ENCODE measurements at places on chromosomes 13 and 19. TPM values are rescaled to one million over a fixed set of nuclear protein-coding genes. Genes with fewer than 3 reads are reported as not detected.
A peak's percentile ranks its signal among the peaks of the same experiment; 100 is the strongest.

GRCh38 chr19:50721441-50722137 lies 1.6 kb upstream of the CLEC11A start:
- no peak overlapping the region for H3K4me3 ChIP-seq
- no peak for DNase-seq
- peaks cover 18% of the 10 kb centered on the region for H3K4me1 ChIP-seq
- H3K27ac ChIP-seq = no peak overlapping the region

- H3K27me3 ChIP-seq = peaks cover 14% of the 10 kb centered on the region
- no peak overlapping the region for H3K4me3 ChIP-seq
- no peak for DNase-seq
- no peak overlapping the region for H3K27ac ChIP-seq
These were observed 110.9 kb upstream of the FRY start for GRCh38 chr13:31920727-31921100.

The CEBPG gene
- total RNA-seq = 29.7 TPM

DNA sequence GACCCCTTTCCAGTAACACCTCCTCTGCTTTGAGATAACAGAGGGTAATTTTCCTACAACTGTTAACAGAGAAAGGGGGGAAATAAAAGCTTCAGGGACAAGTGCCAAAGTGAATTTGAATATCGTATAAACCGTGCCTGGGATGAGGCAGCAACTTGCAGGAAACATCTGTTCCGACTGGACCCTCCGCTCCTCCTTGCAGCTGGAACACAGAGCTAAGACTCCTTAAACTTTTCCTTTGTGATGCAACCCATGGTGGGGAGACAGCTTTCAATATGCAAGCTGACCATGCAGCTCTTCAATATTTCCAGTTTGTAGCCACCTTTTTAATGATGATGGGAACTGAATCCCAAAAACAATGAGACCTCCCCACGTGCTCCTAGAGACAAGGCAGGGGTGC lies 432.6 kb downstream of the ZNF536 start:
- no peak overlapping the region for H3K4me3 ChIP-seq
- no peaks in the 10 kb centered on the region for H3K4me1 ChIP-seq
- DNase-seq = no peak
- H3K36me3 ChIP-seq = no peaks in the 10 kb centered on the region

- no peaks in the 10 kb centered on the region for H3K27me3 ChIP-seq
- no peak overlapping the region for H3K4me3 ChIP-seq
- no peak for DNase-seq
- H3K27ac ChIP-seq = no peak overlapping the region
- H3K36me3 ChIP-seq = no peaks in the 10 kb centered on the region
- H3K4me1 ChIP-seq = no peaks in the 10 kb centered on the region
These were observed 169.1 kb downstream of the KCTD12 start for GRCh38 chr13:76717092-76717491.

The DMWD gene
- total RNA-seq = 49.6 TPM

DNA sequence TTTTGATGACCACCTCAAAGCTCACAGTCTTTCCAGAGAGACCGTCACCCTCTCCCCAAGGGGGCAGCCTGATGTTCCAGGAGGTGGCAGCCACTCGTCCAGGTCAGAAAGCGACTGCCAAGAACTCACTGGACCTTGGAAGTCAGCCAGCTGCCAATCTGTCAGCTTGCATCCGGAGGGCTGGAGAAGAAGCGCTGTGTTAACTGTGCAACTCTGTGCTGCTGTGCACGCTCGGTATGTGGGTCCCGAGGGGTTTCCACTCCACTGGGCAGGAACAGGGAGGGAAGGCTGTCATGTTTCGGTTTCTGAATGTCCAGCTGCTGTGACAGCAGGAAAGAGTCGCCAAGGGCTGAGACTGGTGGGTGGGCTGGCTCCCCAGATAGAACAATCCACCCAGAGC lies 89.2 kb downstream of the CACNA1A start:
- no peaks in the 10 kb centered on the region for H3K36me3 ChIP-seq
- no peaks in the 10 kb centered on the region for H3K27me3 ChIP-seq
- no peaks in the 10 kb centered on the region for H3K4me1 ChIP-seq
- H3K27ac ChIP-seq = no peak overlapping the region

DNA sequence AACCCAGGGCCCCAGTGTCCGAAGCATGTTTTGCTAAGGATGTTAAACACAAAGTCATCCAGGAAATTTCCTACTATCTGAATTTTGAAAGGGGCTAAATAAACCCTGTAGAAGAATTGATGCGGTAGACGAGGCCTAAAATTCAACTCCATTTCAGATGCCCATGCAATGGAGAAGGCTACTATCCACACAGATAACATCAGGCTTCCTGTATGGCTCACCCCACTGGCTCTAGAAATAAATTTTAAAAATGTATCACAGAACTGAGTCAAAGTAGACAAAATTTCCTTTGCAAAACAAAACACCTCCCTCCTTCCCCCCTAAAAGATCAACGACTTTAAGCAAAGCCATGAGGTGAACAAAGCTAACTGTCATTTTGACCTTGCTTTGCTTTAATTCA lies 188.4 kb downstream of the ABCC4 start:
- no peak overlapping the region for H3K27ac ChIP-seq
- peaks cover 10% of the 10 kb centered on the region for H3K36me3 ChIP-seq
- H3K27me3 ChIP-seq = no peaks in the 10 kb centered on the region
- no peak overlapping the region for H3K4me3 ChIP-seq
- no peak for DNase-seq

GRCh38 chr13:106569233-106570095 lies 1.5 kb upstream of the ARGLU1 start:
- H3K27me3 ChIP-seq = no peaks in the 10 kb centered on the region
- no peak for DNase-seq
- H3K4me3 ChIP-seq = no peak overlapping the region
- H3K36me3 ChIP-seq = peaks cover 12% of the 10 kb centered on the region
- no peak overlapping the region for H3K27ac ChIP-seq
- H3K4me1 ChIP-seq = peaks cover 34% of the 10 kb centered on the region

- DNase-seq = no peak
- H3K4me1 ChIP-seq = no peaks in the 10 kb centered on the region
- no peak overlapping the region for H3K27ac ChIP-seq
- no peak overlapping the region for H3K4me3 ChIP-seq
- H3K27me3 ChIP-seq = no peaks in the 10 kb centered on the region
These were observed 970.2 kb downstream of the EFNB2 start for GRCh38 chr13:105565136-105565727.

The HSD17B14 gene
- total RNA-seq = 0.44 TPM

DNA sequence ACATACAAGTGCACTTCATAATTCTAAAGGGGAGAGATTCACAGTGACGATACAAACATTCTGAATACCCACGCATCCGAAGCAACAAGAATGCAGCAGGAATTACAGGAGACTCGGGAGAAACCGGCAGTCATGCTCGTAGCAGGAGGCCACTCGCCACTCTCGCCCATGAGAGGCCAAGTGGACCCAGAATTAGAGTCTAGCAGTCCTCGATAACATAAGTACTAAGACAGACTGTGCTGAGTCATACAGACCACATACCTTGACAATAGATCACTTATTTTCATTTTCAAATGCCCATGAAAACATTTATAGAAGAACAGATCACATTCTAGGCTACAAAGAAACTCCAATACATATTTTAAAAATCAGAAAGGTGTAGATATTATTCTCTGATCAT lies 299.1 kb upstream of the TSHZ3 start:
- H3K36me3 ChIP-seq = no peaks in the 10 kb centered on the region
- H3K4me3 ChIP-seq = no peak overlapping the region
- H3K27ac ChIP-seq = no peak overlapping the region
- H3K4me1 ChIP-seq = no peaks in the 10 kb centered on the region
- H3K27me3 ChIP-seq = no peaks in the 10 kb centered on the region

The ZNRF4 gene
- not detected for total RNA-seq

GRCh38 chr13:42355491-42356183 lies 83.7 kb downstream of the AKAP11 start:
- peak overlapping the region; percentile 99 for H3K27ac ChIP-seq
- H3K27me3 ChIP-seq = no peaks in the 10 kb centered on the region
- peak overlapping the region; percentile 77 for H3K4me3 ChIP-seq
- DNase-seq = no peak
- H3K4me1 ChIP-seq = peaks cover 45% of the 10 kb centered on the region

- H3K27me3 ChIP-seq = peaks cover 3% of the 10 kb centered on the region
- H3K4me3 ChIP-seq = no peak overlapping the region
- no peaks in the 10 kb centered on the region for H3K4me1 ChIP-seq
- peak; percentile 57 for DNase-seq
- no peaks in the 10 kb centered on the region for H3K36me3 ChIP-seq
These were observed 46.9 kb upstream of the VSTM2B start for GRCh38 chr19:29478578-29479565.

The TNNT1 gene
- total RNA-seq = 0.36 TPM

The PPM1N gene
- 1.3 TPM for total RNA-seq

The NEK5 gene
- not detected for total RNA-seq

GRCh38 chr13:77325371-77325980 lies 1.4 kb downstream of the MYCBP2 start:
- peaks cover 2% of the 10 kb centered on the region for H3K27me3 ChIP-seq
- peaks cover 62% of the 10 kb centered on the region for H3K4me1 ChIP-seq
- peak overlapping the region; percentile 97 for H3K4me3 ChIP-seq
- H3K36me3 ChIP-seq = peaks cover 16% of the 10 kb centered on the region

DNA sequence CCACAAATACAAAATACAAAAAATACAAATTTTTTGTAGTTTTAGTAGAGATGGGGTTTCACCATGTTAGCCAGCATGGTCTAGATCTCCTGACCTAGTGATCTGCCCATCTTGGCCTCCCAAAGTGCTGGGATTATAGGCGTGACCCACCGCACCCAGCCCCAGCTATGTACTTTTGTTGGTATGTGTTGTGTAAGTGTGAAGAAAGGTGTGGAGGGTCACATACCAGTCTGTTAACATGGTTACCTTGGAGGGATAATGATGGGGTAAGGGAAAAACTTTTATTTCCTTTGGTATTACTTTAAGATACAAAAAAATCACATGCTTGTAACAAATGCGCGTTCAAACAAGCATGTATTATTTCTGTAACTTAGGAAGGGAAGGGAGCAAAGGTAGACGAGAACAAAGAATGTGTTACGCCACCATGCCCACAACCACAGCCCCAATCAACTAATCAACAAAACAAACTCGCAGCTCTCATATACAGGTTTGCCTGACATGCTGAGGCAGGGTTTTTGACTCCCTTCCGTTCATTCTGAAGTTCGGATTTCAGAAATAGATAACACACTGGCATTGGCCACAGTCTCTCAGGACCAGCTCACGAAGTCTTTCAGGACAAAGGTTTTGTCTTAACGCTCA lies 13.5 kb upstream of the VWA8 start:
- no peak overlapping the region for H3K27ac ChIP-seq
- no peak overlapping the region for H3K4me3 ChIP-seq
- no peaks in the 10 kb centered on the region for H3K36me3 ChIP-seq
- peaks cover 8% of the 10 kb centered on the region for H3K27me3 ChIP-seq

DNA sequence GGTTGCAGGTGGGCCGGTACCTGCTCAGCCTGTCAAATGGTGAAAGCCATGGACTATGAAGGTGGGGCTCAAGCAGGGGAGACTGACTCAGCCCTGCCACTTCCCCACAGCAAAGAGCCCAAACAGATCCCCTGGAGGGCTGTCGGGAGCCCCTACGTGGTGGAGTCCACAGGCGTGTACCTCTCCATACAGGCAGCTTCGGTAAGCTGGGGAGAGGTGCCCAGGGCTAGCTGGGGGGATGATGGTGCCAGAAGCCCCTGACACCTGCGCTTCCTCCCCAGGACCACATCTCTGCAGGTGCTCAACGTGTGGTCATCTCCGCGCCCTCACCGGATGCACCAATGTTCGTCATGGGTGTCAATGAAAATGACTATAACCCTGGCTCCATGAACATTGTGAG lies 3.2 kb upstream of the TMEM147 start:
- no peak for DNase-seq
- no peaks in the 10 kb centered on the region for H3K27me3 ChIP-seq
- H3K36me3 ChIP-seq = peaks cover 17% of the 10 kb centered on the region
- H3K27ac ChIP-seq = no peak overlapping the region

The IRGC gene
- total RNA-seq = not detected

DNA sequence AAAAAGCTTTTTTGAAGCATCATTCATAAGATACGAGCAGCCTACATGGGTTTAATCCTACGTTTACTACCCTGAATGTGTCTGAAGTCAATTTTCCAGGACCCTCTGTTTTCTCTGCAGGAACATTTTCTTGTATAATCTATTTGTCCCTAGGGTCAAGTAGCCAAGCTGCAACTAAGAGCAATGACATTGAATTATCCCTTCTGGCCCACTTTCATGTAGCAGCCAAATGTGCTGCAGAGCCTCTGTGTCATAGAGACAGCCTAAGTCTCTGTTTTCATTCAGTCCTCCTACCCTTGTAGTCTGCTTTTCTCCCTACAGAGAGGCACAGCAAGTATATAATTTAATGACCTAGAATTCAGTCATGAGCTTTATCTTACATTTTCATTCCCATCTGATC lies 82.1 kb downstream of the ZAR1L start:
- no peak overlapping the region for H3K4me3 ChIP-seq
- no peak overlapping the region for H3K27ac ChIP-seq
- no peaks in the 10 kb centered on the region for H3K27me3 ChIP-seq
- peaks cover 7% of the 10 kb centered on the region for H3K36me3 ChIP-seq
- peaks cover 2% of the 10 kb centered on the region for H3K4me1 ChIP-seq

The ZNF836 gene
- total RNA-seq = 6.3 TPM

The RAB3A gene
- total RNA-seq = 10.3 TPM

- no peak overlapping the region for H3K4me3 ChIP-seq
- peaks cover 8% of the 10 kb centered on the region for H3K4me1 ChIP-seq
- DNase-seq = peak; percentile 91
- peaks cover 4% of the 10 kb centered on the region for H3K27me3 ChIP-seq
- H3K36me3 ChIP-seq = no peaks in the 10 kb centered on the region
These were observed 22.2 kb downstream of the SIGLEC5 start for GRCh38 chr19:51607920-51608562.

The IL17D gene
- not detected for total RNA-seq
